ENCODE measurements at places on chromosomes 3 and 15.

- DNase-seq, result no peak
These were observed 74.1 kb downstream of the GAP43 start for GRCh38 chr3:115697263-115698053.

- no peak for DNase-seq
These were observed 883.6 kb upstream of the NR2F2 start for GRCh38 chr15:95446854-95447253.

DNA sequence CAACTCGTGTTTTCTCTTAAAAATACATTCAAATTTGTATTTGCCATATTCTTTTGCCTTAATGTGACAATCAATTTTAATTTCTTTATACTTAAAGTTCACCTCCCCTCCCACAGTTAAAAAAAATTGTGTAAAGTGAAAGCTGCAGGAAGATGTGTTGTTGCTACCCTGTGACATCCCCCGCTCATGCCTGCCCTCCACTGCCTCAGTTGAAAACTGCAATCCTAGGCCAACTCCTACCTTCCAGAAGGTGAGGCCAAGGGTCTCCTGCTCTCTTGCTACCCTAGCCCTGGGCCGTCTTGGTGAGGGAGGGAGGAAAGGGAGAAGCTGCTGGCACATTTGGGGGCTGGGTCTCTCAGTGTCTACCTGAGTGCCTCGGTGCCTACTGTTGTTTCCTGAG lies 57.0 kb upstream of the CMTM7 start:
- peak; percentile 65 for DNase-seq

DNA sequence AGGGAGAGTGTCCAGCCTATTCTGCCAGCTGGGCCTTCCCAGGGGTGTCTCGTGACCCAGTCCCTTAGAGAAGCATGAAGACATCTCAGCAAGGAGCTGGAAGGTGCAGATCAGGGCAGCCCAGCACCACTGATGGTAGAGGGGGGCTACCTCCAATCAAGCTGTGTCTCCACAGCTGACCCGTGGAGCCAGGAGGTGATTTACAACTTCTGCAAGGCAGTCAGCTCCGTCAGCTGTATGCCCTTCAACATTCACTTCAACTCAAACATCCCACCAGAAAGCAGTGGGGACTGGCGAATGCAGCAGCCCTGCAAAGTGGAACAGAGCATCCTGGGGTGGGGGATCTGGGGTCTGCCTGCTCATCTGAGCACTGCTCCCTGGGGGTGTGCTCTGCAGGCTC lies 32.6 kb upstream of the FRG2C start:
- no peak for DNase-seq

DNA sequence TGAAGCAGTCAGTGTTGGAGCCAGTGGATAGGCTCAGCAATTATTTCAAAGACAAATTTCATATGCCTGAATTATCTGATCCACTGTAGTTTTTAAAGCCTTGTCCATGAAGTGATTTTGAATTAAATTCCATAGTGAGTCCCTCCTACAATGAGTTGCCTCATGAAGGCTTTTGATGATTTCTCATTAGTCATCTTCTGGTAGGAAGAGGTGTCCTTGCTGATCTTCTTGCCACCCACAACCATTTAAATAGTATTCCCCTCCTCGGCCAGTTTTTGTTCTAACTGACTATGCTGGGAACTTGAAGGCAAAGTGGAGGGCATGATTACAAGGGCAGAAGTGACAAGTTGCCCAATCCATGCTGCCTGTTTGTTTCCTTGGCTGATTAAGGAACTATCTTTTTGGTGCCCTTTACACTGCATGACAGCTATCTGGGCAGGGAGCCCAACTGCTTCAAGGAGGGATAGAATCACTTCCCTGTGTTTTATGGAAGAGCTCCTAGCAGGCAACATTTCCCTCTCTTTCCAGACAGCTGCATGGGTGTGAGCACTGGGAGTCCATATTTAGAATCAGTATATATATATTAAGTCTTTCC lies 617.5 kb downstream of the ZPLD1 start:
- no peak for DNase-seq

- DNase-seq, result no peak
These were observed 9.1 kb downstream of the AMOTL2 start for GRCh38 chr3:134364936-134365765.

Measured in activated CD4-positive, alpha-beta T cell treated with anti-CD3 and anti-CD28 coated beads, Interleukin-2, amount 50 U/mL, for 48 hours (primary cell).